GM23338 (cell line): ENCODE measurements at places on chromosomes 16 and 17.
A peak's percentile ranks its signal among the peaks of the same experiment; 100 is the strongest.

GRCh38 chr16:4401094-4401501 lies 15.3 kb downstream of the CORO7 start:
- DNase-seq, result no peak

DNA sequence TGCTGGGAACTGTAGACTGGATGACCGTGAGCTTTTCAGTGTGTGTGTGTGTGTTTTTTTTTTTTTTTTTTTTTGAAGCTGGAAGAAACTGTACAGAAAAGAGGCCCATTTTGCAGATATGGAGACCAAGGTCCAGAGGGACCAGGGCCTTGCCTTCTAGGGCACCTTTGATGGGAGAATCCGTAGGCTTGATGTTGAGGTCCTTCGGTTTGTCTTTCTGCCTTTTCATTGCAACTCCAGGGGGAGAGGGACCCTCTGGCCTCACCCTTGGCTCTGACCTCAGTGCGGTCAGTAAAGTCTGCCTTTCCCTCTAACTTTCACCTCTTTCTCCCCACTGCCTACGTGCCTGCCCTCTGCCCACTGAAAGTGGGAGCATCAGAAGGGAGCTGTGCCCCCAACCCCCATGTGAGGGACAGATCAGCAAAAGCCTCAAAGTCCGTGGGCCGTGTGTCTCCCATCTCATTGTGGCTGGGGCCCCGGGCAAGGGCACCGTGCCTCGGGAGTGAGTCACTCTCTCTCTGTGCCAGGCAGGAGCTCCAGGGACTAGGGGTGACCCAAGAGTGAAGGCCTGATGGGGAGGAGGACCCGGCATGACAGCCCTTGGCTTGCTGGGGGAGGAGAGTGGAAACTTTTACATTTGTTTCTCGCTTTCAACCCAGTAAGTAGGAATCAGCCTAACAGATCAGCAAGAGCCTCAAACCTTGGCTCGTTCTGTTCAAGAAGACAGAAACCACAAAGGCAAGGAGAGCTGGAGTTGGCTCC lies 123.6 kb downstream of the CMIP start:
- DNase-seq, result no peak

DNA sequence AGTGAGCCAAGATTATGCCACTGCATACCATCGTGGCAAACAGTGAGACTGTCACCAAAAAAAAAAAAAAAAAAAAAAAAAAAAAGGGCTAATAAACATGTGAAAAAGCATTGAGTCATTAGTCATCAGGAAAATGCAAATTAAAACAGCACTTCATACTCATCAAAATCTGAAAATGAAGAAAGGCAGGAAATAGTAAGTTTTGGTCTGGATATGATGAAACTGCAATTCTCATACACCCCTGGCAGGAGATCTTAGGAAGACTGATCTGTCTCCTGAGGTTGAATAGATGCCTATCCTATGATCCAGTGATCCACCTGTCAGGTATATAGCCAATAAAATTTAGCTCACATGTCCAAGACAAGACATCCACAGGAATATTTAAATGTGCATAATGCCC lies 212.7 kb downstream of the CPPED1 start:
- no peak for DNase-seq

DNA sequence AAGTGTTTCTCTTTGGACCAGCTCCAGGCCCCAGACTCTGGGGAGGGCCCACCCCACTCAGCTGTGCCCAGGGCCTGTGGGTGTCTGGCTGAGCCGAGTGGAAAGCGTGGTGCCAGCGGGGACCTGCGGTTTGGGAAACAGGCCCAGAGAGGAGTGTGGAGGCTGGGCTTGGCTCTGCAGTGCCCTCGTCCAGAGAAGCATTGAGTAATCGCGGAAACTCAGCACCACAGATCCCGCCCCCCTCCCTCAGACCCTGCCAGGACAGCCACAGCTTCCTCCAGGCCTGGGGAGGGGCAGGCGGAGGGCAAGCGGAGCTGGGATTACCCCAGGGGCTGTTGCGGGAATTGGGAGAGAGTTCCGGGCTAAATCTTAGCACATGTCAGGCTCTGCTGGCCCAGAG lies 14.6 kb upstream of the PITPNA start:
- peak; percentile 58 for DNase-seq

DNA sequence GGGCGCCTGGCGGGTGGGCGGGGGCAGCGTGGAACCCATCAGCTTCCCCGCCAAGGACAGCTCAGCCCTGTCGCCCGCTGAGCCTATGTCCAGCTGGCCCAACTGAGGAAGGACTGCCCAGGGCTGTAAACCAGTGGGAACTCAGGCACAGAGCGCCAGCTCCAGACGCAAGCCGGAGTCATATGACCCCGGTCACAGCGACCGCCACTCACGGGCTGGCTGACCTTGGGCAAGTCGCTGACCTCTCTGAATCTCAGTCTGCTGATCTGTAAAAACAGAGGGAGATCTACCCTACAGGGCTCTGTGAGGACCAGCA lies 170.0 kb downstream of the C16orf78 start:
- no peak for DNase-seq

- no peak for DNase-seq
Measured at GRCh38 chr17:42103221-42103954, 5.1 kb upstream of the ZNF385C start.

GRCh38 chr16:14309001-14309886 lies 238.1 kb downstream of the MRTFB start:
- peak; percentile 90 for DNase-seq

- no peak for DNase-seq
Measured at GRCh38 chr16:78996790-78997189, 603.7 kb downstream of the MAF start.

DNA sequence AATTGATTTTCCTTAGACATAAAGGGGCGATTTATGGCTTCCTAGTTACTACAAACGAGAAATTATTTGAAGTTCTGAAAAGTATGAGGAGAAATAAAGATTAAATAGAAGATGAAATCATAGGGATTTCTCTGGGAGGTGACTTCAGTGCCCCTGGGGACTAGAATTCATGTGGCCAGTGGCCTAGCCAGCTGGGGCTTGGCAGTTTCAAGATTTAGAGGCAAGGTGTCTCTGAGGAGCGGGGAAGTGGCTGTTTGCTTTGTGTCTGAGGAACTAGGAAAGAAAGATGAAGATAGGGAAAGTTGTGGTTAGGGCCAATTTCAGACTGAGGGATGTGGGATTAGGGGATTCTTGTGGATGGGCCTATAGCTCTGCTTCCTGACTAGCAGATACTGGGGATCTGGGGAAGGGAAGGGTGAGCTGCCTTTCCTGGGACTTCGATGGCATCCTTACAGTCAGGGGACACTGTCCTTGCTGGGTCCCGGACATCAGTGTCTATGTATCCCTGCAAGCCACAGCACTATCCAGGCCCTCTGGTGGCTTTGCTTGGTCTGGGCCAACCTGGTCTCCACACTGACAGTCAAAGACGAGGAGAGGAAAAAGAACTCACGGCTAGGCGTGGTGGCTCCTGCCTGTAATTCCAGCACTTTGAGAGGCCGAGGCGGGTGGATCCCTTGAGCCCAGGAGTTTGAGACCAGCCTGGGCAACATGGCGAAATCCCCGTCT lies 22.4 kb upstream of the MEOX1 start:
- DNase-seq, result no peak

DNA sequence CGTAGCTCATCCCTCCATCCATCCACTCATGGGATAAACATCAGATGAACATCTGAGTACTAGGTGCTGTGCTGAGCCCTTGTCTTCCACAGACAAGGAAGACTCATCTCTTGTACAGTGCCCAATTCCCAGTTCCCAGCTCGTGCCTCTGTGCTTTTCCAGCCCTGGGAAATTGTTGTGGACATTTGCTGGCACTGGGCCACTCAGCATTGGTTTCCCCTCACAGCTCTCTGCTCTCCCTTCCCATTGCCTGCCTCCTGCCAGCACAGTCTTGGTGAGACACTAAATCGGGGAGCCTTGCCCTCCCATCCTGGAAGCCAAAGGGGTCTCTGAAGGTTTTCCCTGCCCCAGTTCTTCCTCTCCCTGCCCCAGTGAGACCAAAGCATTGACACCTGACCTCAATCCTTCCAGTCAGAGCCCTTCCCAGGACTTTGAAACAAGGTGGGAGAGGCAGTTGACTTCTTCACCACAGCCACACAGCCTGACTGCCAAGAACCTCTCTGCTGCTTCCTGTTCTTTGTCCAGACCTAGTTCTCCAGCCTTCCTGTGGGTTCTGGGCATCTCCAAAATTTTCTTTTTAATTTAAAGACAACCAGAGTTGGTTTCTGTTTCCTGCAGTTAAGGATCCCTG lies 50.2 kb downstream of the WSB1 start:
- no peak for DNase-seq

GRCh38 chr16:50547340-50548124 lies 664 bp upstream of the NKD1 start:
- peak; percentile 61 for DNase-seq

- DNase-seq, result no peak
Measured at GRCh38 chr16:86022381-86022960, 123.5 kb downstream of the IRF8 start.

- peak; percentile 2 for DNase-seq
Measured at GRCh38 chr17:35889818-35890773, 9.9 kb upstream of the CCL5 start.
